ENCODE measurements at places on chromosomes 7 and 10. TPM values are rescaled to one million over a fixed set of nuclear protein-coding genes. Genes with fewer than 3 reads are reported as not detected.

DNA sequence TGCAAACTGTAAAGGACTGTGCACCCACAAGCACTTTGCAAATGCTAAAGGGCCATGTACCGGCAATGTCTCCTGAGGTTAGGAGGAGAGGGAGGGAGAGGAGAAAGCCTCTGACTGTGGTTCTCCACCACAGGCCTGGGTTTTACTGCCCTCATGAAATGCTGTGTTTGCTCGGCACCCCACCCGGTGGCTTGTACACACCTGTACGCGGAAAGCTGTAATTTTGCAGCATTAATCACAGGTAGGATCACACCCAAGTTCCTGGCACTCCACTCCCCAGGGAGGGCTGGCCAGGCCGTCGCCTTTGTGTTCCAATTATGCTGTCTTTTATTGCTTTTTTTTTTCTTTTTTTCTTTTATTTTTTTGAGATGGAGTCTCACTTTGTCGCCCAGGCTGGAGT, 78.5 kb upstream of the MYL10 start:
- no peak for DNase-seq

- DNase-seq, result no peak
These were observed 3.0 kb downstream of the NAMPT start for GRCh38 chr7:106281585-106282318.

DNA sequence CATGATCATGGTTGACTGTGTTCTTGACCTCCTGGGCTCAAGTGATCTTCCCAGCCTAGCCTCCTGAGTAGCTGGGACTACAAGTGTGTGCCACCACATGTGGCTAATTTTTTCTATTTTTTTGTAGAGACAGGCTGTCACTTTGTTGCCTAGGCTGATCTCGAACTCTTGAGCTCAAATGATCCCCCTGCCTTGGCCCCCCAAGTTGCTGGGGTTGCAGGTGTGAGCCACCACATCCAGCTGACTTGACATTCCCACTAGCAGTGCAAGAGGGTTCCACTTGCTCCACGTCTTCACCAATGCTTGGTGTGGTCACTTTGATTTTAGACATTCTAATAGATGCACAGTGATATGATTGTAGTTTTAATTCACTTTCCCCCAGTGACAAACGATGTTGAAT, 25.1 kb downstream of the CYP26A1 start:
- no peak for DNase-seq

DNA sequence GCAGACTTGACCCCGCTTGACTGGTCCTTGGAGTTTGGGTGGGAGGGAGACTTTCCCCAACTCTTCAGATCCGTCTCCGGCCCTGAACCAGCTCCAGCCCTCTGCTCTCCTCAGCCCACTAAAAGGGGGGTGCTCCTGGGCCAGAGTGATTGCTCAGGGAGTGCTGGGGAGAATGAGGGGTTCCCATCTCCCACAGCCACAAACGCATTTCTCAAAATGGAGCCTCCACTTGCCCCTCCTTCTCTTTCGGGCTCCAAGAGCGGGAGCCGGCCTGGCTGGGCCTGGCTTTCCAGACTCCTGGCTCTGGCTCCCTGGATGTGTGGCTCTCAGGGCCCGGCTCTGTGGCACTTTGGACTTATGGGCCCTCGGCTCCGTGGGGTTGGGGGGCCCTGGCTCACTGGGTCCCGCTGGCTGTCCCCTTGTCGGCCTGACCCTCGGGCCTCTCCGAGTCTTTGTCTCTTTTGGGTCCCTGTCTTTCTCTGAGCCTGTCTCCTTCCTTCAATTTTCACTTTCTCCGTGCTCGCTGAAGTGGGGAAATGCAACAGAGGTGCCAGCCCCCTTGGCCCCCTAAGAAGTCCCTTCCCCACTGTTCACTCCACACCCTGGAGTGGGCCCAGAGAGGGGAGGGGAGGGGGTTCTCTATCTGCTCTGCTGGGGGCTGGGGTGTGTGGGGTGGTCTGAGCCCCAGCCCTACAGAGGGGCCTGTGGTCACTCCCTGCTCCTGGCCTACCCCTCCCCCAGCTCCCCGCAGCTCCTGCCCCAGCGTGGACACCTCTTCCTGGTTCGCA, 713 bp downstream of the LZTS2 start:
- no peak for DNase-seq

GRCh38 chr10:118930614-118931013, 98.9 kb upstream of the NANOS1 start:
- no peak for DNase-seq

DNA sequence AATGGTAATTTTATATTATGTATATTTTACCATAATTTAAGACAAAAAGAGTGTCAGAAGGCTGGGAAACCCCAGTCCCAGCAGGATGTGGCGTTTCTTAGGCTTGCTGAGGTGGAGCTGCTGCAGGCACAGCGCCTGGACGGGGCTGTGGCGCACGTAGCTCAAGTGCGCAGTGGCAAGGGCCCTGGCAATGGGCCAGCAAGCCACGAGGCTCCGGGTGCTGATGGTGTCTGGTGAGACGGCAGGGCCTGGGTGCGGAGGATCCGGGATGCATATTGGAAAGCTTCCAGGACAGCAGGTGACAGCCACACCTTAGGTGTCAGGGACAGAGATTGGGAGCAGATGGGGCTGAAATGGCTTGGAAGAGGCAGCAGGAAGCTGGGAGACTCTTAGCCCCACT, 37.2 kb downstream of the CLEC2L start:
- DNase-seq, result no peak

GRCh38 chr10:598415-599170, 90.9 kb downstream of the DIP2C start:
- no peak for DNase-seq

DNA sequence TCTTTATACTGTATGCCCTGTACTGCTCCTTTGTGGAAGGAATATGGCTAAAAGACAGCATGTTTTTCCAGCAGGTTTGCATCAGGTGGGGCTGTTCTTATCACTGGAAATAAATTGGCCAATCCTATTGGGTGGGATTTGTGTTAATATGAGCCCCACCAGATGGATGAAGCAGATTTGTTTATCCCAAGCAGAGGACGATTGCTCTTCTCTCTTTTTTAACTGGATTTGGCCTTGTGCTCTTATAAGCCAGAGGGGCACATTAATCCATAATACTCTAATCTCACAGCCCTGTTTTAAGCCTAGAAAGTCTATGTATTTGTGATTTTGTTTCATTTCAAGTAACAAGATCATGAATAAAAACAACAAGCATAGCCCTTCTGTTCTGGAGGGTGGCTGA, 240.1 kb upstream of the ADARB2 start:
- no peak for DNase-seq

DNA sequence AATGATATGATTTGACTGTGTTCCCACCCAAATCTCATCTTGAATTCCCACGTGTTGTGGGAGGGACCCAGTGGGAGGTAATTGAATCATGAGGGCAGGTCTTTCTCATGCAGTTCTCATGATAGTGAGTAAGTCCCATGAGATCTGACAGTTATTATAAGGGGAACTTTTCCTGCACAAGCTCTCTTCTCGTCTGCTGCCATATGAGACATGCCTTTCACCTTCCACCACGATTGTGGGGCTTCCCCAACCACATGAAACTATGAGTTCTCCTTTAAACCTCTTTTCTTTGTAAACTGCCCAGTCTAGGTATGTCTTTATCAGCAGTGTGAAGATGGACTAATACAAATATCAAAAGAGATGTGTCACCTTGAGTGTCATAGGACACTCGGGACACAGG, 502.7 kb upstream of the PODXL start:
- DNase-seq, result no peak

DNA sequence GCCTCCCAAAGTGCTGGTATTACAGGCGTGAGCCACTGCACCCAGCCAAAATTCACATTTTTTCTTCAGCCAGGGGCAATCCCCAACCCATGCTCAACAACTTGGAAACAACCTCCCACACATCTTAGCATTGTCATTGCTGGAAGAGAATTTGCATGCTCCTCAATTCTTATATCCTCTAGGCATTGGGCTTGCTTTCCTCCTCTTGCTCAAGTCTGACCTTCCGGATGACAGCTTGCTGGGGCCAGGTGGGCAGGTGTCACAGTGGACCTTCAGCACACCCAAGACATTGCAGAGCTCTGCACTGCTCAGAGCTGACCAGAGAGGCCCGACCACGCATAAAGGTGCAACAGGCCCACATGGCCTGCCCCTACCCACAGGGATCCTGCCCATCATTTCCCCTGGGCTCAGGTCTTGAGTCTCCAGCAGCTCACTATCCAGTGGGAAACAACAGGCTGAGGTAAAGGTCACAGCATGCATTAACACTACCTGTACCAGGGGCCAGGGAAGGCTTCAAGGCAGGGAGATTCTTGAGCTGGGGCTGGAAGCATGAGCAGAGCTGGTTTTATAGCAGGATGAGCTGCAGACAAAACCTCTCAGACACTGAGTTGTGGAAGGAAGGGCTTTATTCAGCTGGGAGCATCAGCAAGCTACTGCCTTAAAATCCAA, 6.8 kb upstream of the GPR15LG start:
- DNase-seq, result no peak

KCNIP2 gene
- 6.9 TPM for total RNA-seq

PRPS1L1 gene
- total RNA-seq, result not detected

SPDYE5 gene
- total RNA-seq, result not detected

APBB1IP gene
- 0.94 TPM for total RNA-seq

CCM2 gene
- total RNA-seq, result 23.4 TPM
